Left lobe of liver (tissue), 2 donors: ENCODE measurements at places on chromosomes 16 and 17. TPM values are rescaled to one million over a fixed set of nuclear protein-coding genes. Genes with fewer than 3 reads are reported as not detected.
A peak's percentile ranks its signal among the peaks of the same experiment; 100 is the strongest.

- DNase-seq: no peak
These were observed 223.5 kb downstream of the CCDC182 start for GRCh38 chr17:57521606-57522005.

- DNase-seq: peak; percentile 86
These were observed at the start of gene RPH3AL for GRCh38 chr17:352421-353212. Gene RPH3AL, minus strand, starts transcription at chr17:352807. Its CDS starts 25,264 bp downstream, at chr17:327543.

Gene TBX4
- total RNA-seq: not detected

GRCh38 chr16:89344458-89344834 lies 126.9 kb downstream of the ZNF778 start:
- no peak for DNase-seq

Gene SDR42E1
- total RNA-seq: 4.1 TPM

- no peak for DNase-seq
These were observed 23.1 kb upstream of the MMD start for GRCh38 chr17:55444471-55445441.

DNA sequence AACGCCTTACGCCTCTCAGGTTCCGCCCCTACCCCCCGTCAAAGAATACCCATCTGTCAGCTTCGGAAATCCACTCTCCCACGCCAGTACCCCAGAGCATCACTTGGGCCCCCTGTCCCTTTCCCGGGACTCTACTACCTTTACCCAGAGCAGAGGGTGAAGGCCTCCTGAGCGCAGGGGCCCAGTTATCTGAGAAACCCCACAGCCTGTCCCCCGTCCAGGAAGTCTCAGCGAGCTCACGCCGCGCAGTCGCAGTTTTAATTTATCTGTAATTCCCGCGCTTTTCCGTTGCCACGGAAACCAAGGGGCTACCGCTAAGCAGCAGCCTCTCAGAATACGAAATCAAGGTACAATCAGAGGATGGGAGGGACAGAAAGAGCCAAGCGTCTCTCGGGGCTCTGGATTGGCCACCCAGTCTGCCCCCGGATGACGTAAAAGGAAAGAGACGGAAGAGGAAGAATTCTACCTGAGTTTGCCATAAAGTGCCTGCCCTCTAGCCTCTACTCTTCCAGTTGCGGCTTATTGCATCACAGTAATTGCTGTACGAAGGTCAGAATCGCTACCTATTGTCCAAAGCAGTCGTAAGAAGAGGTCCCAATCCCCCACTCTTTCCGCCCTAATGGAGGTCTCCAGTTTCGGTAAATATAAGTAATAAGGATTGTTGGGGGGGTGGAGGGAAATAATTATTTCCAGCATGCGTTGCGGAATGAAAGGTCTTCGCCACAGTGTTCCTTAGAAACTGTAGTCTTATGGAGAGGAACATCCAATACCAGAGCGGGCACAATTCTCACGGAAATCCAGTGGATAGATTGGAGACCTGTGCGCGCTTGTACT lies at the start of gene BRCA1:
Gene BRCA1 (minus strand): TSS at position 232 of the 834 bp plus-strand sequence. CDS start 1,268 bp downstream, outside the sequence.
- peak; percentile 95 for DNase-seq

DNA sequence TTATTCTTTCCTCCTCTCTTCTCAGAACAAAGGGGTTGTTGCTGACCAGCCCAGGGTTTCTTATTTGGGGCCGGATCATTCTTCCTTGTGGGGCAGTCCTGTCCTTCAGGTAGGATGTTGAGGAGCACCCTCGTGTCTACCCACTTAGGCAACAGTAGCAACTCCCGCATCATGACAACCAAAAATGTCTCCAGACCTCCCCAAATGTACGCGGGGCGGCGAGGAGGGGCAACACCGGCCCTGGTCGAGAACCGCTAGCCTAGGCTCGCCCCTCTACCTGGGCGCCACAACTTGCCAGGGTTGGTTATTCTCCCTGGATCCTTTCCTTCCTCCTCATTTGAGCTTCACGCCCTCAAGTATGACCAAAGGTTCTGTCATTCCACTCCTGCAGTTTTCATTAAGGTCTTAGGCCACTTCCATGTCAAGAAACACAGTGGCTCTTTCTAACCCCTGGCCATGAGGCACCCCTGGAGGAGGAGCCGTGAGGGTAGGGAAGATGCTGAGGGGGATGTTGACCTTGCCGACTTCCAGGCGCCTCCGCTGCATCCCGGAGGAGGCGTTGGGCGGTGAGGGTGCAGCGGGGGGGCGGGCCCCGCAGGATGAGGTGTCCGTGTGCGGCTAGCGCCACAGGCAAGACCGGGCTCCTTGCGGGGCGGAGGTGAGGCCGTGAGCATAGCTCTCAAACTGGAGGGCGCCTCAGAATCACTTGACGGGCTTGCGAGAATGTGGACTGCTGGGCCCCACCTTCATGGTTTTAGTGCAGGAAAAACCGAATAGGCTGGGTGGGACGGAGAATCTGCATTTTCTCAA lies 712 bp upstream of the SPECC1 start:
- no peak for DNase-seq

- no peak for DNase-seq
These were observed 43.6 kb downstream of the C16orf95 start for GRCh38 chr16:87273471-87274030.

Gene EFNB3
- 0.63 TPM for total RNA-seq

GRCh38 chr17:40548982-40549685 lies 16.1 kb downstream of the CCR7 start:
- peak; percentile 94 for DNase-seq
